GDM1 (cell line): ENCODE measurements at places on chromosomes 16 and 17.

- no peak for DNase-seq
These were observed 121.2 kb downstream of the SNX29 start for GRCh38 chr16:12097523-12098428.

GRCh38 chr17:50218771-50219315, 17.4 kb upstream of the COL1A1 start:
- DNase-seq, result no peak

GRCh38 chr17:12768255-12768654, 21.0 kb upstream of the ARHGAP44 start:
- DNase-seq, result no peak

DNA sequence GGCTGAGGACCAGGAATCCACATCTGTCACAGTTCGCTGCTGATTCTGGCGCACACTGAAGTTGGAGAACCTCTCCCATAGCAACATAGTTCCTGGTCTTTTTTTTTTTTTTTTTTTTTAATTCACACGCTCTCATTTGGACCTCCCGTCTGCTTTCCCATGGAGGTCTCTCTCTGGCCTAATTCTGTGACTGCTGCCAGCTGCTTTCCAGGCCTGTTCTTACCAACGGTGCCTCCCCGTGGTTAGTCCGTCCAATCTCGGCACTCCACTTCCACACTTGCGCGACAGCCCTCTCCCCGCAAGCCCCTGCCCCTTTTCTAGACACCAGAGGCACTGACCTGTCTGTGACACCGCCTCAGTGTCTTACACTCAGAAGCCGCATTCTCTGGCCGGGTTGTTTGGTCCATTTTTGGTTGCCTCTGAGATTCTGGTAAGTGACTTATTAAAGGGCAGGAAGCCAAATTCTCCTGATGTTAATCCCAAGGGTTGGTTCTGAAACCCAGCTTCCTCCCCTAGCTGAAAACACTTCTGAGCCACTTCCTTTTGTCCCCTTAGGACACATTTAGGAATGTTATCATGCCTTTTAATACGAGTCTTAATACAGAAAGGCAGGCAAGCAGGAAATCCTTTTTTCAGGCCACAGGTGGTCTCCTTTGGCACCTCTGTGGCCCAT, 1.1 kb upstream of the AKTIP start:
- no peak for DNase-seq

DNA sequence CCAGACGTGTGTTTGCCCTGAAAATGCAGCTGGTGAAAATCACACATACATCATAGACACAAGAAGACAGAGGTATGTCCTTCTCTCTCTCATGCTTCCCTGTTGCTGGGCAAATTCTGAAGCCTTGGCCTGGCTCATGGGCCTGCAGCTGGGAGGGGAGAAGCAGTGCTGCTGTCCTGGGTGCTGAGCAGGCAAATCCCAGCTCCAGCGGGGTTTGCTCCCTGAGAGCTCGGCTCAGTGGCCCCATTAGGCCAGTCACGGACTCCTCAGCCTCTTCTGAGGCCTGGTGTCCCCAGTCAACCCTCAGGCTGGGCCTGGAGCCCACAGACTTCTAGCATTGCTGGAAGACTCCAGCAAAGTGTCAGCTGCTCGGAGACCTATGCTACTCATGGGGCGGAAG, 11.7 kb downstream of the RHBDL3 start:
- DNase-seq, result no peak
